ENCODE measurements at places on chromosomes 7 and 10. TPM values are rescaled to one million over a fixed set of nuclear protein-coding genes. Genes with fewer than 3 reads are reported as not detected.

- no peak overlapping the region for H3K4me3 ChIP-seq
- no peak for DNase-seq
- peaks cover 10% of the 10 kb centered on the region for H3K4me1 ChIP-seq
- H3K36me3 ChIP-seq = peaks cover 10% of the 10 kb centered on the region
- no peak overlapping the region for H3K27ac ChIP-seq
Observed at GRCh38 chr7:77766801-77767605, 31.2 kb downstream of the TMEM60 start.

GRCh38 chr10:79905322-79906314, 43.3 kb downstream of the SFTPD start:
- H3K4me3 ChIP-seq = peak overlapping the region; percentile 60
- H3K27ac ChIP-seq = no peak overlapping the region
- peaks cover 12% of the 10 kb centered on the region for H3K27me3 ChIP-seq
- no peak for DNase-seq
- no peaks in the 10 kb centered on the region for H3K36me3 ChIP-seq
- H3K4me1 ChIP-seq = peaks cover 6% of the 10 kb centered on the region

Gene RNF148
- total RNA-seq = not detected

Gene UCMA
- not detected for total RNA-seq

Gene ST8SIA6
- total RNA-seq = 0.58 TPM

Gene PTPRN2
- total RNA-seq = 1.8 TPM

Gene KMT2E
- 213 TPM for total RNA-seq
